Occipital lobe (tissue), 3 donors: ENCODE measurements at places on chromosomes 16 and 17. TPM values are rescaled to one million over a fixed set of nuclear protein-coding genes. Genes with fewer than 3 reads are reported as not detected.

Gene PRAC1
- not detected for total RNA-seq

Gene PRKCB
- total RNA-seq, result 59.0 TPM

GRCh38 chr16:86676254-86676670 is 97.9 kb downstream of the FOXL1 start:
- DNase-seq, result no peak

Gene DHX58
- total RNA-seq, result 1.1 TPM

GRCh38 chr16:441447-441846 is 16.0 kb downstream of the RAB11FIP3 start:
- no peak for DNase-seq

Gene HES7
- 0.31 TPM for total RNA-seq
